ENCODE measurements at places on chromosomes 7 and 10.

DNA sequence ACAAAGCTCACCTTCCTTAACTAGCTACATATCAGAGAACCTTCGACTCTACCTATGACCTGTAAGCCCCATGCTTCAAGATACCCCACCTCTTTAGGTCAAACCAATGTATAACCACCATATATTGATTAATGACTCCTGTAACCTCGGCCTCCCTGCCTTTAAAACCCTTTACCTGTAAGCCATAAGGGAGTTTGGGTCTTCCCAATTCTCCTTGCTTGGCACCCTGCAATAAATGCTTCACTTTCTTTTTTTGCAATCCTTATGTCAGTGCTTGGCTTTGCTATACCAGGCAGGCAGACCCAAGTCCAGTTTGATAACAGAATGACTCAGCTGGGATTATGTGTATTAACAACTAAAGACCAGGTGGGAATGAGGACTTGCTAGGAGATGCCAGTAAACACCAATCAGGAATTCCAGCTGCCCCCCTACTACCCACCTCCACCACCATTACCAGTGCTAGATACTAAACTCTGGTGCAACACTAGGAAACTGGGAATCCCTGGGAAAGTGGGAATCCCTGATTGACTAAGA, 22.0 kb upstream of the SLC35G1 start:
- DNase-seq, result no peak

DNA sequence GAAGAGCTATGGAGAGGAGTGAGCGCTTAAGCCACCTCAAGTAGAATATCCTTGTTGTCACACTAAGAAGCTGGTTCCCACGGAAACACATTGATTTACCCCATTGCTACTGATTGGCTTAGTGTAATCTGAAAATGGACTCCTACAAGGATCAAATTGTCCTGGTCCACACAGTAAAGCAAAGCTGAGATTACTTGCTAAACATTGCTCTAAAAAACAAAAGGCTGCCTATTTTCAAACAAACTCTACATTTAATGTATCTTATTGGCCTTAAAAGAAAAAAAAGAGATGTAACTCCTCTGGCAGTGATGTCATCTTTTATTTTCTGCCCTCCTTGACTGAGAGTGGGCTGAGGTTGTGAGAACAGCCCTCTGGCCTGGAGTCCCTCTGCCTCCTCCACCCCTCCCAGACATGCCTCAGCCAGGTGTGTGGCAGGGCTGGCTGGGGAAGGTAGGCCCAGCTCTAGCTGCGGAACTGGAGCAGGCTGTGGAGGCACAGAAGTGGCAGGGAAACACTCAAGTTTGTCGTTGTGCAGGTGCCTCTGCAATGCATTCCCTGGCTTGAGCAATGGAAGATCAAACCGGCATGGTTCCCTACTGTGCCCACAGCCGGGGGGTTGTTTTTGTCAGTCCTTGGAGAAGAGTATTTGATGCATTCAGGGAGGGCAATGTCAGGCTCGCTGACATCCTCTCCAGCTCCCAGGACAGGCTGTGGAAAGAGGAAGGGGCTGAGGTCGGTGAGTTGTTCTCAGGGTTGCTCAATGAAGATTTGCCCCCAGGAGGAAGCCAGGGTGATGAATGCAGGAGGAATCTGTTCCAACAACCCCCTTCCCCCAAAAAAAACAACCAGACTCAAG, 9.1 kb downstream of the KLF6 start:
- peak; percentile 66 for DNase-seq

DNA sequence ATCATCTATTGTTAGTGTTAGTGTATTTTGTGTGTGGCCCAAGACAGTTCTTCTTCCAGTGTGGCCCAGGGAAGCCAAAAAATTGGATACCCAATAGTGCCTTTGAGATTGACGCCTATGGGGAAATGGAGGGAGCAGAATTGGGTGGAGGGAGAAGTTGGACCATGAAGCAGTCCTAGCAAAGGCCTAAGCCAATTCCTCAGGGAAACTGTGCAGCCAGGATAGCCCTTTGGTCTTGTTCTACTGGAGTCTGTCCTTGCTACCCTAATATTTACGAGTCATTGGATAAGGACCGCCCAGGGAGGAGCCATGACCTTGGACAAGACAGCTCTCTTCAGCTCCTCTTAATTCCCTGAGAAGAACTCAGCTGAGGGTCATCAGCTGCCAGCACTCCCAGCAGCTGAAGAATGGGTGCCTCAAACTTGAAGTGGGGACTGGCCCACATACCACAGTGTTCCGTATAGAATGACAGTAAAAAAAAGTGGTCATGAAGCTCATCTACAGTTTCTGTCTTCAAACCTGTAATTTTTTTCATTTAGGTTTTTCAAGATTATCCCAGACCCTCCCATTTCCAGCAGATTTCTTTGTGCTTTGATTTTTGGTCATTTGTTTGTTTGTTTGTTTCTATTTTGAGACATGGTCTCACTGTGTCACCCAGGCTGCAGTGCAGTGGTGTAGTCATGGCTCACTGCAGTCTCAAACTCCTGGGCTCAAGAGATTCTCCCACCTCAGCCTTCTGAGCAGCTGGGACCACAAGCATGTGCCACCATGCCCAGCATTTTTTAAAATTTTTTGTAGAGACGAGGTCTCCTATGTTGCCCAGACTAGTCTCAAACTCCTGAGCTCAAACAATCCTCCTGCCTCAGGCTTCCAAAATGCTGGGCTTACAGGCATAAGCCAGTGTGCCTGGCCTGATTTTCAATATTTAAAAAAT, 81.2 kb downstream of the C1GALT1 start:
- DNase-seq, result no peak

GRCh38 chr10:132813001-132813401, 27.1 kb upstream of the NKX6-2 start:
- no peak for DNase-seq

DNA sequence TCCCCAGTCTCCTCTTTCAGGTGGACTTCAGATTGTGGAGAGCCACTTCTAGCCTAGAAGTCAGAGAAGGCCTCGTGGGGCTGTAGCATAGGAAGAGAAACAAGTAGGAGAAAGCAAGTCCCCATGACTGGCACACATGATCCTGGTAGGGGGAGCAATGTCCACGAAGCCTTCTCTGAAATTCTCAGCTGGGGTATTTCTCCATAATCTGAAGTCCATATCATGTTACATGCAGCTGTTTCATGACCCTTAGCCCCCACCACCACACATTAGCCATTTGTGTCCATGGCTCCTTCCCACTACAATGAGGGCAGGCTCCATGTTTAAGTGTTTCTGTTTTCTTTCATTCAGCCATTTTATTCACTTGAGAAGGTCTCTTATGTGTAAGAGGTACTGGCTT, 43.2 kb downstream of the LAMB4 start:
- no peak for DNase-seq

GRCh38 chr7:132678656-132679055, 102.4 kb upstream of the PLXNA4 start:
- DNase-seq, result no peak

DNA sequence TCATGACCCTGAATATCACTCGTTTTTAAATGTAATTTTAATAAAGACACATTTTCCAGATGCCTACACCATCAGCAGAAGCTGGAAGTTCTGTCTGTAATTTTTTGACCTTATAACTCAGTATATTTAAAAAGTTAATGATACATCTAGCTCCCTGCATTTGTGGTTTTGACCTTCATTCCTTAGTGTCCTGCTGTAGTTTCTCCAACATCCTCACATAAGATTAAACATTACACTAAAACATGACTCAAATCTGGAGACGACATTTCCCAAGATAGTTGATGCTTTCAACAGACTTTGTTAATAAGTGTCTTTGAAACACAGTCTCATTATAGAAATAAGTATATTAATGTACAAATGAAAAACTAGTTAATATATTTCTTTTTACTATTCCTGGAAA, 363.1 kb downstream of the POM121L12 start:
- no peak for DNase-seq

GRCh38 chr10:72539137-72539536, 86.7 kb downstream of the MICU1 start:
- DNase-seq, result no peak

- DNase-seq, result peak; percentile 54
Measured at GRCh38 chr10:124719213-124719851, 24.8 kb downstream of the FAM53B start.
